ENCODE measurements at places on chromosomes 6 and 20.

- DNase-seq: no peak
Observed at GRCh38 chr6:143963158-143963919, 44.7 kb downstream of the PLAGL1 start.

DNA sequence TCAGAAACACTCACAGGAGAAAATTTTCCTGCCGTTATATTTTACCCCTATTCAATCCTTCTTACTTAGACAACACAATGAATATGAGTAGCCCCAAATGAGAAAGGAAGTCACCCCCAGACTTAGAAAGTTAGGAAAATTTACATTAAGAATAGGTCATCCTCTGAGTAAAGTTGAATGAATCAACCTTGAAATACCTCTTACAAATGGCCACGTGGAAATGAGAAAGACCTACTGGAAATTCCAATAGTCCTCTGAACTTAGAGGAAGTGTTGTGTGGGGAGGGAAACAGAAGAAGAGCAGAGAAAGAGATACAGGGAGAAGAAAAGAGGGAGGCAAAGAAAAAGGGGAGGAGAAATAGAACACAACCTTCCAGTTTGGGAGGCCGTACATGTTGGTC, 43.7 kb downstream of the PHACTR1 start:
- no peak for DNase-seq

- DNase-seq: no peak
Observed at GRCh38 chr6:907928-908327, 215.0 kb upstream of the EXOC2 start.

GRCh38 chr6:166304106-166304505, 4.1 kb downstream of the PRR18 start:
- no peak for DNase-seq

DNA sequence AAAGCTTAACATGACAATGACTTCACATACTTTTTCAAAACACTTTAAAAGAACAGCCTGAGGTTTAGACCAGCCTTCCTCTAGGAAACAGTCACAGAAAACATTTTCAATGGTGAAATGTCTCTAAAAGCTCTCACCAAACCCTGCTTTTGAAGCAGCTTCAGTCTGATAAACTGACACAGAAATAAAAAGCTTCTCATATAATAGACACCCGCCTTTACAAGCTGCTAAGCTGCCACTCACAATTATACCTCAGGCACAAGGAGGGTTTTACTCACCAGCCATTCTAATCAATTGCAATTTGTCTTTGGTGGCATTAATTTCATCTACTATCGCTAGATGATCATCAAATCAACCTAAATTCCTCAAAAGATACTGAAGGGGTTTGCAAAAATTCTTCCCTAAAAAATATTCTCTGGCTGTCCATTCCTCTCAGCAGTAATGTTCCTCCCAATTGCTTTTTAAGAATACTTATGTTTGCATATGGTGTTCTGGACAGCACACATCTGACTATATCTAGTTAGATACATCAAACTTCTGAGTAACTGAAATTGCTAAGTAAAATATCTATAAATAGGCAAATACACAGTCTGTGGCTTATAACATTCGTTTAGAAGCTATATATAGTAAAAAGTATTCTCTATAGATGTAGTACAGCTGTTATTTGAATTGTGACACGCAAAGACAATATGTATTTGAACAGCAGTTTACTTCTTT, 29.4 kb downstream of the KIF13A start:
- no peak for DNase-seq

- no peak for DNase-seq
Observed at GRCh38 chr6:45648262-45648620, 270.5 kb upstream of the SUPT3H start.

DNA sequence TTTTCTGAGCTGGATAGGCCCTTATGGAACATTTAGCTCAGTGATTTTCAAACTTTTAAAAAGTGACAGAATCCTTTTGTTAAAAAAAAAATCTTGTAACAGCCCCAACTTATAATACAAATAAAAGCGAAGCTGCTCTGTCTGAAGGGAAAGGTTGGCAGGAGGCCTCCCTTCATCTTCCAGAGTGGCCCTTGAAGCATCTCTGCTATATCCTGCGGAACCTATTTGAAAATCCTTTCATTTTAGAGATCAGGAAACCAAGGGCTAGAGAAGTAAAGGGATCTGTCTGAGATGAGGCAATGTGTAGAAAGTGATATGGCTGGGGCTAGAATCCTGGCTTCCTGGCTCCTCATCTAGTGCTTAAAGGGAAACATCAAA, 107.8 kb downstream of the UBE3D start:
- no peak for DNase-seq
